ENCODE measurements at places on chromosomes 13 and 19.
A peak's percentile ranks its signal among the peaks of the same experiment; 100 is the strongest.

DNA sequence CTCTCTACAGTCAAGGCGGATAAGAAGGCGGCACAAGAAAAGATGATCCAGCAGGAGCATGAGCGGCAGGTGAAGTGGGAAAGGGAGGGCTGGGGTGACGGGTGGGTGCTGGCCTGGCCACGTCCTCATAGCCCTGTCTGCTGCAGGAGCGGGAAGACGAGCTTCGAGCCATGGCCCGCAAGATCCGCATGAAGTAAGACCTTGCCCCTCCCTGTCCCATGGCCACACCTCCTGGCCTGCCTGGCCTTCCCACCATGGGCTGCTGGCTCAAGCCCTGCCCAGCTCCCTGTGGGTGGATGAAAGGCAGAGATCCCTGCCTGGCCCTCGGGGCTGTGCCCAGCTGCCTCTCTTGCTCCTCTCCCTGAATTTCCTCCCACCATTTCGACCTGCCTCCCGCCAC lies 7.2 kb downstream of the ZNF296 start:
- peak; percentile 26 for ATAC-seq

DNA sequence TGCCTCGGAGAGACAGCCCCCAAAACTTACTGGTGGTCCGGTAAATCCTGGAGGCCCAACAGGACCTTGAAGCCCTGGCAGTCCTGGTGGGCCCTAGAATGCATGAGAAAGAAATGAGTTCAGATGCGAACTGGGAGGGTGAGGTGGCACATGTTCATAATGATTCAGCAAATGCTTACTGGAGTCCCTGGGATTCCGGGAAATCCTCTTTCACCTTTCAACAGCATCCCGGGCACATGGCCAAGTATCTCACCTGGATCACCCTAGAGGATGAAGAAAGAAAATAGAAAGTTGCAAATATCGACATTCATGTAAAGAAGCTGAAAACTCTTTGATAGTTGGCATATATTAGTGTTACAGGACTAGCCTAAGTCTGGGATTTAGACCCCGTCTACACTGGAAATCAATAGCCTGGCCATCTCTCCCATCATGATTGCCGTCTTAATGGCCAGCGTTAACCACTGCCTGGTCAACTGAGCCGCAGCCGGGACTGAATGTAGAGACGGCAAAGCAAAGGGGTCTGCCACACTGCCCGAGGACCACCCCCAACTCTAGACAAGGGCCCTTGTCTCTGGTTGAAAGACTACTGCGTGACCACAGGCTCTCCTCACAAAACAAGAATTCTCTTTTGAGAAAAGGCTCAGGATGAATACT lies 96.9 kb downstream of the COL4A1 start:
- no peak for ATAC-seq

DNA sequence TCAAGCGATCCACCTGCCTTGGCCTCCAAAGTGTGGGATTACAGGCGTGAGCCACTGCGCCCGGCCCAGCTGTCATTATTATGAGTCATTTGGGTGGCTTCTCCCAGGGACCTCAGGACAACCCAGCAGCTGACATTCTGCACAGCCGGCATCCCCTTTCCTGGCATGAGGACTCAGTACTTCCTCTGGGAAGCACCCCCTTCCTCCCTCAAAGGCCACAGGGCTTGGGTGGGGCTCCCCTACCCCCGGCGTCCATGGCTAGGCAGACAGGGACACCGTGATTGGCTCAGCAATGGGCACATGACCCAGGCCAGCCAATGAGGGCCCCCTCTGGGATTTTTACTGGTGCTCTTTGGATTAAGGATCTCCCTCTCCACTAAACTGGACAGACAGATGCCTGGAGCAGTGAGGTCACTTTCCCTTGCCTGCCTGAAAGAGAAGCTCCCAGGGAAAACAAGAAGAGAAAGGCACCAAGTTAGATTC lies 6.0 kb downstream of the KANK2 start:
- ATAC-seq = peak; percentile 58

DNA sequence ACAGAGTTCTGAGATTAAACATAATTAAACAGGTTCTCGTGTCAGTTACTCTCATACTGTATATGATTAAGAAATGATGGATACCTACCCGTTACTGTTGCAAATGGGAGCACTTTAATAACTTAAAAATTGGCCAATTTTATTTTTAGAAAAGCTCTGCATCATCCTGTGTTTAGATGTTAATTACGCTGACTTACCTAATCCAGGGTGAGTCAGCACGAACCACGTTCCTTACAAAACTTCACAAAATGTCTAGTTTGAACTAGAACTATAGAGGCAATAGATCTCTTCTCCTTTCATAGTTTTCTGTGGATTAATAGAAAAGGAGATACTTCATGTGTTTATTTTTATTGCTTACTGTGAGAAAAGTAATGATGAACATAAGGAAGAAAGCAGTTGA lies 363.9 kb downstream of the MYO16 start:
- ATAC-seq = no peak

GRCh38 chr19:35213663-35214632 lies 14.6 kb downstream of the FAM187B start:
- ATAC-seq = peak; percentile 80

DNA sequence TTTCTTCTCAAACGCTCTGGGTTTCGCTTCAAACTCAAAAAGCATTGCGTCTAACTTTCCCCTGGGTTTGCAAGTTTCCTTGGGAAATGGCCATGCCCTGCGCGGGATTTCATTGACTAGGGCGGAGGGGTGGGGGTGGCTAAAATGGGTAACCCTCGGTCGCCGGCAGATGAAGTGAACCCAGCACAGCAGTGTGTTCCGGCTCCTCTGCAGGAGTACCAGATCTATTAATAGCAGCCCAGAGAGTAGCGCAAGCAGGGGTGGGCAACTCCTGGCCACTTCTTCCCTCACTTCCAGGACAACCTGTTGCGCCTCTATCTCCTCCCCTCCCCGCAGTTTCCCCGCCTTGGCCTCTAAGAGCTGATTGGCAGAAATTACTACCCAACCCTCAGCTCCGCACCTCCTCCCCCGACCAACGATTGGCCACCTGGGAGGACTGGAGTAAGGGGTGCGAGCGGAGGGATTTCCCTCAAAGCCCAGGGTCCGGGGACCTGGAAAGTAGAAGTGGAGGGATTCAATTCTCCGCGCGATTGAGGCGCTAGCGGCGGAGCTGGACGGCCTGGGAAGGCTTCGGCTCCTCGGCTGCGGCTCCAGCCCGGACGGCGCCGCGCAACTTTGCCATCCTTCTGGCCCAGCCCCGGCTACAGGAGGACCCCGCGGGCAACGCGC lies at the start of gene FREM2:
TSS of gene FREM2 (plus strand) at position 501 of the 669 bp plus-strand sequence. CDS start 268 bp downstream, outside the sequence.
- ATAC-seq = no peak

GRCh38 chr13:110689711-110690110 lies 16.2 kb downstream of the CARS2 start:
- ATAC-seq = no peak

DNA sequence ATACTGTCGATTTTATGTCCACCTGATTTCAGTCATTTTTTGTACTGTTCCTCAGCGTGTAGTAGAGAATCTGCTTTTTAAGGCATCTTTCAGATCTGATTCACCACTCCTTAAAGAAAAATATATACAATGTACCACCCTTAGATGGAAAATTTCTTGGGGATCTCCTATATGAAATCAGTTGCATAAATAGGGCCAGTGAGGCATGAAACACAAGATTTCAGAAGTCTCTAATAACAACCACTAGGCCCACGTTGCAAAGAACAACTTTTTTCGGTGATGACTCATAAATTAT lies 1.4 kb downstream of the USP12 start:
- ATAC-seq = peak; percentile 58

- peak; percentile 75 for ATAC-seq
Observed at GRCh38 chr19:33286899-33287298, 15.4 kb downstream of the CEBPA start.

GRCh38 chr19:2271234-2272103 lies 10.5 kb downstream of the PEAK3 start:
- ATAC-seq = no peak

GRCh38 chr13:35524171-35524570 lies 47.7 kb upstream of the MAB21L1 start:
- no peak for ATAC-seq

GRCh38 chr13:29858667-29859066 lies 8.2 kb upstream of the UBL3 start:
- ATAC-seq = peak; percentile 55

DNA sequence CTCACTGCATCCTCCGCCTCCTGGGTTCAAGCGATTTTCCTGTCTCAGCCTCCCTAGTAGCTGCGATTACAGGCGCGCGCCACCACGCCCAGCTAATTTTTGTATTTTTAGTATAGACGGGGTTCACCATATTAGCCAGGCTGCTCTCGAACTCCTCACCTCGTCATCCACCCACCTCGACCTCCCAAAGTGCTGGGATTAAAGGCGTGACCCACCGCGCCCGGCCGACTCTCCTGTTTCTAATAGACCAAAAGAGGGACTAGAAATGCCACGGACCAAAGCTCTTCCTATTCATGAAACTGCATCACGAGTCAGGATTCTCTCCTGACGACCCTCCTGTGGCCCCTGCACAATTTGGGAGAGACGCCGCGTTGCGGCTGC lies 563 bp downstream of the ZNF43 start:
- peak; percentile 1 for ATAC-seq

GRCh38 chr13:113787694-113788093 lies 28.7 kb downstream of the TMEM255B start:
- ATAC-seq = no peak

- no peak for ATAC-seq
Observed at GRCh38 chr13:64088491-64088890, 2672.8 kb upstream of the PCDH20 start.

GRCh38 chr13:113804703-113805430 lies 45.8 kb downstream of the TMEM255B start:
- no peak for ATAC-seq

DNA sequence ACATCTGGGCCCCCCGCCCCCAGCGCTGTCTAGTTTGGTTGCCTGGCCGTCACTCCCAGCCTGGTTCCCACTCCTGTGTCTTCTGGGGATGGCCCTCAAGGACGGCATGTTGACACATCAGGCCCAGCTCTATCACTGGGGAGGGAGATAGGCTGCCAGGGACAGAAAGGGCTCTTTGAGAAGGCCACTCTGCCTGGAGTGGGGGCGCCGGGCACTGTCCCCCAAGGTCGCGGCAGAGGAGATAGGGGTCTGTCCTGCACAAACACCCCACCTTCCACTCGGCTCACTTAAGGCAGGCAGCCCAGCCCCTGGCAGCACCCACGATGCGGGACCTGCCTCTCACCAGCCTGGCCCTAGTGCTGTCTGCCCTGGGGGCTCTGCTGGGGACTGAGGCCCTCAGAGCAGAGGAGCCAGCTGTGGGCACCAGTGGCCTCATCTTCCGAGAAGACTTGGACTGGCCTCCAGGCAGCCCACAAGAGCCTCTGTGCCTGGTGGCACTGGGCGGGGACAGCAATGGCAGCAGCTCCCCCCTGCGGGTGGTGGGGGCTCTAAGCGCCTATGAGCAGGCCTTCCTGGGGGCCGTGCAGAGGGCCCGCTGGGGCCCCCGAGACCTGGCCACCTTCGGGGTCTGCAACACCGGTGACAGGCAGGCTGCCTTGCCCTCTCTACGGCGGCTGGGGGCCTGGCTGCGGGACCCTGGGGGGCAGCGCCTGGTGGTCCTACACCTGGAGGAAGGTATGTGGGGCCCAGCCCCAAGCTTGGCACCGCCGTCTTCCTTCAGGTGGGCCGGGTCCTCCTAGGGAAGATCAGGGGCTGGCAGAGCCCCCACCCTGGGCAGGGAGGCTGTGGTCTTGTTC lies at the start of gene AMH:
TSS of gene AMH (plus strand) at position 314 of the 857 bp plus-strand sequence. CDS start at position 324, 10 bp downstream.
- ATAC-seq = peak; percentile 7
